Thyroid gland (tissue), 4 donors: ENCODE measurements at places on chromosomes 6 and 20. TPM values are rescaled to one million over a fixed set of nuclear protein-coding genes. Genes with fewer than 3 reads are reported as not detected.

DNA sequence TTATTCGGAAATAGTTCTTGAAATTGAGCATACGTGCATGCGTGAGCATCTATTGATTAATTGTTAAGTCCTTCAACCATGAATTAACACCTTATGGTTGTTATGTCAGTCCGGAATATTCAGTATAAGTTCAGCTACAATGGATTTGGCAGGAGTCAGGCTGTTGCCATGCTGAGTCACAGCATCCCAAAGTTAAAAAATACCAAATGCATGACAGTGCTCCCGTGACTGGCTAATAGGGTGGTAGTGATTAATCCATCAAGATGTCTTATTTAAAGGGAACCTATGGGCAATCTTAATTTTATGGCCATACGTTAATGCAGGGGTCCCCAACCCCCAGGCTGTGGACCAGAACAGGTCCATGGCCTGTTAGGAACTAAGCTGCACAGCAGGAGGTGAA lies 10.5 kb downstream of the RAE1 start:
- H3K4me3 ChIP-seq = no peak overlapping the region
- DNase-seq = no peak
- H3K4me1 ChIP-seq = no peaks in the 10 kb centered on the region
- H3K36me3 ChIP-seq = peaks cover 22% of the 10 kb centered on the region
- no peak overlapping the region for H3K27ac ChIP-seq
- H3K27me3 ChIP-seq = no peaks in the 10 kb centered on the region

- no peaks in the 10 kb centered on the region for H3K36me3 ChIP-seq
- H3K4me1 ChIP-seq = no peaks in the 10 kb centered on the region
- H3K27me3 ChIP-seq = no peaks in the 10 kb centered on the region
- H3K4me3 ChIP-seq = no peak overlapping the region
- no peak overlapping the region for H3K27ac ChIP-seq
Observed at GRCh38 chr6:36727505-36728021, 29.9 kb downstream of the RAB44 start.

DNA sequence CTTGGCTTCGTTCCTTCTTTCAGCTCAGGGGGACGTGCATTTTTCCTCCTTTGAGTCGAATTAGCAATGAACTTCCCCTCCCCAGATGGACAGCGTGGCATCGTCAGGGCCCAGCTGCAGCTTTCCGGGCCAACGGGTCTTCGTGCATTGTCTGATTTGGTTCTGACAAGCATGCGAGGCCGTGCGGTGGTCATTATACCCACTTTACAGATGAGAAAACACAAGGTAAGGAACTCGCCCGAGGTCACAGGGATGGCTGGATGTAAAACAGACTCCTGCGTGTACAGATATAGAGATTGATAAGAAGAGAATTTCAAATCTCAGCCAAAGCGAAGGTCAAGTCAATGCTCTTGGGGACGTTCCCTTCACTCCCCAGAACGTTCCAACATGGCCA lies 187.6 kb upstream of the SULF2 start:
- no peaks in the 10 kb centered on the region for H3K4me1 ChIP-seq
- no peak overlapping the region for H3K27ac ChIP-seq
- H3K27me3 ChIP-seq = no peaks in the 10 kb centered on the region

Gene TREM2
- 1.0 TPM for total RNA-seq
